ENCODE measurements at places on chromosomes 3 and 15.
A peak's percentile ranks its signal among the peaks of the same experiment; 100 is the strongest.

GRCh38 chr15:57784081-57784511 is 77.6 kb downstream of the POLR2M start:
- DNase-seq, result no peak

DNA sequence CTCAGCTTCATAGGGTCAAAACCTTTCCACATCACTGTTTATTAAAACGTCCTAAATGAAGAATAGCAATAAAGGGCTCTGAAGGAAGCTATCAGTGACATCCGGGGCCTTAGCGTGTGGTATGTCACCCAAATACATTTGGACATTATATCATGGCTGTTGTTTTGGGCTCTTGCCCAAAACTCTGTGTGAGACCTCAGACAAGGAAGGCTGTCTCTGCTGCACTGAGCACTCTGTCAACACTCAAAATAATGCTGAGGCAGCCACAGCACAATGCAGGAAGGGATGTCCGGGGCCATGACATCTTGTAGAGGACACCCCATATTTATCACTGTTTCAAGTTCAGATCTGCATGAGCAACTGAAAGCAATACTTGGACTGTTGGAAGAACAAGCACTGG is 293.8 kb upstream of the WNT5A start:
- no peak for DNase-seq

DNA sequence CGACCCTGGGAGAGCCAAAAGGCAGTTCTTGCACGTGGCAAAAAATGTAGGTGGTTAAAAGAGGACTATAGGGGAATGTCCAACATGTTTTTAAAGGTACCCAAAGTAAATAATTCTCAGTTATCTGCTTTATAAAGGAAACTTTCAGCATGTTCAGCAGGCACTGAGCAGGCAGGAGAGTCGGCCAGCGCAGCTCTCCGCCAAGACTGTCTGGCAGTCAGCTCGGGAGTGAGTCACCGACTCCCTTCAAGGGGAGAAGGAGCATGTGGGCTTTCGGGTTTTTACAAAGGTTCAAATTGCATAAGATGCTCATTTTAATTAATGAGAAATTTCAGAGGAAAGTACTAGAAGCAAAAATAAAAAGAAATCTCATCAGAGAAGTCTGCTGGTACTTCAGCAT is 7.0 kb downstream of the GABRA5 start:
- DNase-seq, result no peak

DNA sequence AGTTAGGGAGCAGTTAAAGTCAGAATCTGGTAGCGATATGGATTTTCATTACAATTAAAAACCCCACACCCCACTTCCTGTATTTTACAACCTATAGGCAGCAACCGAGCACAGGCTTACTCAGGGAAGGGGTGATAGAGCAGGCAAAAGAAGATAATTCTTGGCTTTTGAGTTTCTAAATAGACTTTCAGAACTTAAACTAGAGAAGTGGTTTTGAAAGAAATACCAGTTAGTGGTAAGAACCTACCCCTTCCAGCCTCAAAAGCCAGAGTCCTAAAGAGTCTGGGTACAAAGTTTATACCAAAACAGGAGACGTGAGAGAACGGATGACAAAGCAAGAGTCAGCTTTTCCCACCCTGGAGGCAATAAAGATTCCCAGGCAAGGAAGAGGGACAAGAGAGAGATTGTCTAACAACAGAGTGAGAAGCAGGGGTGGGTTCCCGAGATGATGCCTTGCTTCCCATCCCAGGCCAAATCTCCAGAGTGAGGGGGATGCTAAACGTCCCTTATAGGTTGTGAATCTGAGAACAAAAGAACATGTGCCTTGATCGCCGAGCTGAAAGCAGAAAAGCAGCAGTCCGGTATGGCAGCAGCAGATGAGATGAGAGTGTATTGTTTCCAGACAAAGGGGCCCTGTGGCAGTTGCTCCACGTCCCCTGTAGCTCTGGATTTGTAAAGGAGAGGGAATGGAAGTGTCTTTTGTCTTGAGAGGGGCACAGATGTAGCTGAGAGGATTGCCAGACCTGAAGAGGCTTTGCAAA is 36.8 kb downstream of the KLHL6 start:
- no peak for DNase-seq

GRCh38 chr3:142645236-142645793 is 49.1 kb downstream of the PLS1 start:
- DNase-seq, result no peak

DNA sequence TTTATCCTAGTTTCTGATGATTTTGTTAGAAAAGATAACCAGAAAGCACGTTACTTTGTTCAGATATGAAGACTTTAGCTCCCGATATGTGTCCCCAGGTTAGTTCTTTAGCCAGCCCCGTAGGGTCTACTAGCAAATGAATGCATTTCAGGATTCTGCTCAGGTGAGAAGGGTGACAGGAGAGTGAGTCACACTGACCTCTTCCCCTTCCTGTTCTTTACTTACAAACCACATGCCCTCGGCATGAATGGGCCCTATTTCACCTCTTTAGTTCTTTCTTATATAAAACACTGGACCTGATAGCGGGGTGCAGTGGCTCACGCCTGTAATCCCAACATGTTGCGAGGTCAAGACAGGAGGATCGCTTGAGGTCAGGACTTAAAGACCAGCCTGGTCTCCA is 98.4 kb downstream of the SLC49A4 start:
- no peak for DNase-seq

DNA sequence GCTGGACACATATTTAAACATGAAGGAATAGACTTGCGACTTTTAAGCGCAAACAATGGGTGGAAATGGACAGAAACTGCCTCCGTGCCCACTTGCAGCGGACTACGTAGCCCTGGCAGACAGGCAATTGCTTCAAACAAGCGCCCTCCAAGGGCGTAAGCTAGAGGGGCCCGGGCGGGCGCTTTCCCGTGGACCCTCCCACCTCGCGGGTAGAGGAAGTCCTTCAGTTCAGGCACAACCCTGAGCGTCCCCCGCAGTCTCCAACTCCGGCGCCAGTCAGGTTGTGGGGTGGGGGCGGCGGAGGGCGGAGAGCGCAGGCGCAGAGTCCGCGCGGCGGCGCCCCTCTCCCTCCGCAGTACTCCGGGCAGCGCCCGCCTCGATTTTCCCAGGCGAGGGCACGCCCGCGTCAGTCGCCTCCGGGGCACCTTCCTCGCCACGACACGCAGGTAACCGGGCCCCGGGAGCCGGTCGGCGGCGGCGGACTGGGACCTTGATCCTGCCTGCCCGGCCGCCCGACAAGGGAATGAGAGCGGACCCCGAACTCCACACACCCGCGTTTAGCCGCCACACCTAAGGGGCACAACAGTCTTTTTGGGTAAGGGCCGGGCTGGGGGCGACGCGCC is at the start of gene SLC35G2:
TSS of gene SLC35G2 (plus strand) at position 358 of the 623 bp plus-strand sequence. CDS start 35,335 bp downstream, outside the sequence.
- DNase-seq, result no peak

- no peak for DNase-seq
Observed at GRCh38 chr15:99522288-99522687, 43.5 kb upstream of the MEF2A start.

GRCh38 chr3:31546162-31546561 is 13.4 kb downstream of the STT3B start:
- no peak for DNase-seq

DNA sequence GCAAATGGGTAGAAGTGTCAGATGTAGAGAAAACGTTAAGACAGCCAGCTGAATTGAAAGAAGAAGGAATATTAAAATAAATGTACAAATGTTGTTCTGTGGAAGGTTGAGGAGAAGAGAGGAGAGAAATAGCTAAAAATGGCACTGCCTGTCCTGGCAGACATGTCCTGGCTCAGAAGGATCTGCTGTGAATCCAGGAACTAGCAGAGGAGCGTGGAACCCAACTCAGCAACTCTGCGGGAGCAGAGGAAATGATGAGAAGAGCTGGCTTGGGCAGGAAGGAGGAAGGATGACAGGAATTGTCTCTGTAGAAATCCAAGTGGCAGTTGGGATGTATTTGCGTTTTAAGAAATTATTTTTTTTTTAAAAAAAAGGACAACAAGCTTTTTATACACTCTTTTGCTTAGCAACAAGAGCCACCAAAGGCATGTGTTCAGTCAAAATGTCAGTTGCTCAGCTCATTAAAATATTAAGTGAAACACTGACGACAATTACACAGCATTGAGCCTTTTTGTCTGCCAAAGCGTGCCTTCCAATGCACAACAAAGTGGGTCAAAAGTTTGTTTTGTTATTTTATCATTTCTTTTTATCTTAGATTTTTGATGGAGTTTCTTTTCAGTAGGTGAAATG is 16.1 kb downstream of the NANOGP8 start:
- no peak for DNase-seq

GRCh38 chr15:87619161-87619960 is 637.2 kb downstream of the NTRK3 start:
- no peak for DNase-seq

- DNase-seq, result no peak
Observed at GRCh38 chr3:108311797-108312196, 15.4 kb downstream of the HHLA2 start.

- DNase-seq, result no peak
Observed at GRCh38 chr15:99157456-99157855, 52.6 kb downstream of the SYNM start.

DNA sequence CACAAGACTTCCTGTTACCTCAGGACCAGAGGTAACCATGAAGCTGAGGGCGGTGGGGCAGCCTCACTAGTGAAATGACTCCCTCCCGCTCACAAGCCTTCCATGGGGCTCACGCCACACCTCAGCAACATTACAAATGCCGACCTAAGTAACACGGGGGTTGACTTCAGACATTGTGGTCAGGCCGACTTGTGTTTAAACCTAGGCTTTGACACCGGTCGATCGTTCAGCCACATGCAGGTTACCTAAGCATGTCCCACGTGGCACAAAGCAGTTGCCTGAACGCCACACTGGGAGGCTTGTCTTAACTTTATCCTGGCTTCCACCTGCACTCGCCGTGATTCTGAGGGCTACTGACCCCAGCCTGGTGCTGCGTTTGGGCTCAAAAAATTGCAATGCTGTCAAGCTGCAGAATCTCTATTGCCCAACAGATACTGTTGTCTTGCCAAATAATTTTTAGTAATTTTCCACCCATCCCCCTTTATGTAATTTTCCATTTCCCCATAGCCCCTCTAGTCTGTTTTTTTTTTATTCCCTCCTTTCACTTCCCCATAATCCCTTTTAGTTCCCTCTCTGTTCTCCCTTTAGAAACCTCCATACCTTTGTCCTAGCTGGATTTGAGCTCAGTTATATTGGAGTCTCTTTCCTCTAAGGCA is 158.6 kb upstream of the RGMA start:
- no peak for DNase-seq

- peak; percentile 27 for DNase-seq
Observed at GRCh38 chr15:74384881-74385643, 17.6 kb upstream of the CYP11A1 start.

- DNase-seq, result no peak
Observed at GRCh38 chr15:94259121-94259751, 27.9 kb downstream of the MCTP2 start.

DNA sequence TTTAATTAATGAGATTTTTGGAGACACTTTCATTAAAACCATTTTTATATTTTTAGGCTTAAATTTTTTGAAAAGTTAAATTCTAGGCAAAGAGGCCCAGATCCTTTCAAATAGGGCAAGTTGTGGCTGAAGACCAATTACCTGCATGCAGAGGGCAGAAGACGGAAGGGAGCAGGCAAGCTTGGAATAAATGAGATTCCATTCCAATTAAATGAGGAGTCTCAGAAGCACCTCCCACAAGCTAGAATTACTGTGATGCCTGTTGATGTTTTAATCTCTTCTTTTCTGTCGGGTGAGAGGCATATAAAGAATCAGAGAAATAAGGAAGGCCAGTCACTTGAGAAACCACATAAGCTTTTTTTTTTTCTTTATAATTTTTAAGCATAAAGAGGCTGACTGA is 46.8 kb downstream of the KBTBD8 start:
- no peak for DNase-seq

- DNase-seq, result no peak
Observed at GRCh38 chr15:70113304-70113700, 15.6 kb upstream of the TLE3 start.

- no peak for DNase-seq
Observed at GRCh38 chr3:195855471-195856409, 44.0 kb upstream of the MUC4 start.

- no peak for DNase-seq
Observed at GRCh38 chr3:190013943-190014924, 106.5 kb downstream of the P3H2 start.

- no peak for DNase-seq
Observed at GRCh38 chr15:29048011-29048410, 162.2 kb downstream of the APBA2 start.

GRCh38 chr3:159739969-159740368 is 248.7 kb upstream of the IL12A start:
- DNase-seq, result no peak

- no peak for DNase-seq
Observed at GRCh38 chr15:100001405-100001804, 268.2 kb upstream of the LYSMD4 start.

GRCh38 chr3:141268306-141268705 is 36.7 kb downstream of the PXYLP1 start:
- no peak for DNase-seq

DNA sequence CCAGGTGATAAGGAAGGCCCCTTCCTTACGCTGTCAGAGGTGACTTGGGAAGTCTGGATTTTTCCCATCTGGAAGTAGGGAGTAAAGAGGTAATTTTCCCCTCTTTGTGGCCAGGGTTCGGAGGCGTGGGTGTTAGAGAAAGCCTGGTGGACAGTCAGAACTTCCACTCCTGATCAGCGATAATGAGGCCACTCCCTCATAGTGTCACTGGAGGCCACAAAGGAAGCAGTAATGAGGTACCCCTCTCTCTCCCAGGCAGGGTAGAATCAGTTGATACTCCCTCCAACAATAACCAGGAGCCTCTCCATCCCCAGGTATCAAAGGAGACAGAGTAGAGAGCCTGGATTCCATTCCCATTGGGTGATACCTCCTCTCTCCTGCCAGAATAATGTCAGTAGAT is 30.0 kb downstream of the AP4E1 start:
- no peak for DNase-seq

GRCh38 chr3:13148126-13148525 is 74.9 kb upstream of the IQSEC1 start:
- DNase-seq, result no peak

DNA sequence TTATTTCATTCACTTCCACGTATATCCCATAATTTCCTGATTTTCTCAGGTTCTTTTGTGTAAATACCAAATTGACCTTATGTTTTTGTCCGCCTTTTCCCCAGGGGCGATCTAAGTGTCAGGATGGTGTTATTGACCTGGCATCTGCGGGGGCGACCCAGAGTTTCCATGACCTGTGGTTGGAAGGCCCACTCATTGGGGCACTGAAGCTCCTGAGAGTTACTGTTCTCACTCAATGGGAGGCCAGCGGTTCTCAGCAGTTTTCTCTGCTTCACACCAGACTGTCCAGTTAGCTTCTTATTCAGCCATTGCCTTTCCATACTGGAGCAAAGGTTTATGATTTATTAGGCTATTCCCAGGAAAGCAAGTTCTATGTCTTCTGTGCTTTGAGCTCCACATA is 53.3 kb downstream of the B3GALNT1 start:
- no peak for DNase-seq

DNA sequence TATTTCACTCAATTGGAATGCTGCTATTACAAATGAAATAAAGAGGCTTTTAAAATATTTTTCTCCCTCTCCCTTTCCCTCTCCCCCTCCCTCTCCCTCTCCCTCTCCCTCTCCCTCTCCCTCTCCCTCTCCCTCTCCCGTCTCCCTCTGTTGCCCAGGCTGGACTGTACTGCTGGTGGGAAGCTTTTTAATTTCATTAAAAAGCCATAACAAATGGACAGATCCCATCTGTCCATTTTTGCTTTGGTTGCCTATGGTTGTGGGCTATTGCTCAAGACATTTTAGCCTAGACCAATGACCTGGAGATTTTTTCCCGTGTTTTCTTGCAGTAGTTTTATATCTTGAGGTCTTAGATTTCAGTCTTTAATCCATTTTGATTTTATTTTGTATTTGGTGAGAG is 107.2 kb upstream of the LRRC3B start:
- DNase-seq, result no peak

GRCh38 chr3:115062412-115062956 is 84.6 kb downstream of the ZBTB20 start:
- no peak for DNase-seq

Data from stimulated activated CD8-positive, alpha-beta memory T cell treated with anti-CD3 and anti-CD28 coated beads, Interleukin-2, amount 100 ng/mL, for 1 hour (primary cell).